ENCODE measurements at places on chromosomes 13 and 19. TPM values are rescaled to one million over a fixed set of nuclear protein-coding genes. Genes with fewer than 3 reads are reported as not detected.

Gene KHSRP
- total RNA-seq = 167 TPM

Gene SLC35E1
- total RNA-seq = 34.2 TPM

Gene TEX26
- total RNA-seq = not detected

Gene ZNF627
- 17.3 TPM for total RNA-seq

- peak overlapping the region; percentile 98 for H3K27ac ChIP-seq
- no peaks in the 10 kb centered on the region for H3K27me3 ChIP-seq
- peaks cover 20% of the 10 kb centered on the region for H3K36me3 ChIP-seq
- no peak for DNase-seq
- peaks cover 42% of the 10 kb centered on the region for H3K4me1 ChIP-seq
- H3K4me3 ChIP-seq = peak overlapping the region; percentile 100
These were observed 349 bp downstream of the BCL2L12 start for GRCh38 chr19:49666120-49666444.

- H3K27ac ChIP-seq = no peak overlapping the region
- H3K27me3 ChIP-seq = no peaks in the 10 kb centered on the region
- peaks cover 52% of the 10 kb centered on the region for H3K36me3 ChIP-seq
- no peak for DNase-seq
- H3K4me3 ChIP-seq = no peak overlapping the region
- H3K4me1 ChIP-seq = no peaks in the 10 kb centered on the region
These were observed 26.2 kb upstream of the FBXL3 start for GRCh38 chr13:77053192-77053591.

DNA sequence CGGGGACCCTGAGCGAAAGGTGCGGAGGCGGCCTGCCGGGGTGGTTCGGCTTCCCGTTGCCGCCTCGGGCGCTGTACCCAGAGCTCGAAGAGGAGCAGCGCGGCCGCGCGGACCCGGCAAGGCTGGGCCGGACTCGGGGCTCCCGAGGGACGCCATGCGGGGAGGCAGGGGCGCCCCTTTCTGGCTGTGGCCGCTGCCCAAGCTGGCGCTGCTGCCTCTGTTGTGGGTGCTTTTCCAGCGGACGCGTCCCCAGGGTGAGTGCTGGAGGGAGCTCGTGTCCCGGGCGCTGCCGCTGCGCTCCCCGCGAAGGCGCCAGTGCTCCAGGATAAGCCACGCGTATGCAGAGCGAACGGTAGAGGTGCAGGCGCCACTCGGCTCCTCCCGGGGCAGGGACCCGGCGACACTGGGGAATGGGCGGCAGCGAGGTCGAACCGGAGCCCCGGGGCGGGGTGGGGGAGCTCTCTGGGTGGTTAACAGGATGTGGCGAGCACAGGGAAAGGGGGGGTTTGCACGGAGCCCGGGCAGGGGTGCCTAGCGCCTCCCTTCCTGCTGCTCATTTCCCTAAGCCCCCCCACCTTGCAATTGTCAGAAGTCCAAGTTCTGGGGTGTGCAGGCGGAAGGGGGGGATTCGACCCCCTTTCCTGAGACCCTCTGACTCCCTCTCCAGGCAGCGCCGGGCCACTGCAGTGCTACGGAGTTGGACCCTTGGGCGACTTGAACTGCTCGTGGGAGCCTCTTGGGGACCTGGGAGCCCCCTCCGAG lies at the start of gene IL27RA:
Gene IL27RA (plus strand): TSS at position 44 of the 762 bp plus-strand sequence. CDS start 111 bp downstream, at position 155.
- peaks cover 3% of the 10 kb centered on the region for H3K36me3 ChIP-seq
- peaks cover 20% of the 10 kb centered on the region for H3K4me1 ChIP-seq
- H3K27ac ChIP-seq = peak within 1 kb of the TSS; percentile 98
- DNase-seq = peak; percentile 82
- H3K27me3 ChIP-seq = no peaks in the 10 kb centered on the region
